ENCODE measurements at places on chromosomes 3 and 15.

DNA sequence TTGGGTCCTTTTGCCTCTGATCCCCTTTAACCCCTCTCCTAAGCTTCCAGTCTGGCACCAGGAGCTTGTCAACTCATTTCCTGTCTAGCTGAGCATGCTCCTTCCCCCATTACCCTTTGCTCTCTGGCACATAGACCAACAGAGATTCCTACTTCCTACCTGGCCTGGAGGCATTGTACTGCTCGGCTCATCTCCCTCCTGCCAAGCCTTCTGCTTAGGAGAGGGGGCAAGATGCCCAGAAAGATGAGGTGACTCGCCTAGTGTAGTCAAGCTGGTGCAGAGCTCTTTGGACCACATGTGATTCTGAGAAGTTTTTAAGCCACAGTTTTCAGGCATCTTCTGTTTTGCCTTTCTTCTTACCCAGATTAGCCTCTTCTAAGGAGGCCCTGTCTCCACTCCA, 95.4 kb downstream of the ZNF621 start:
- DNase-seq: no peak

DNA sequence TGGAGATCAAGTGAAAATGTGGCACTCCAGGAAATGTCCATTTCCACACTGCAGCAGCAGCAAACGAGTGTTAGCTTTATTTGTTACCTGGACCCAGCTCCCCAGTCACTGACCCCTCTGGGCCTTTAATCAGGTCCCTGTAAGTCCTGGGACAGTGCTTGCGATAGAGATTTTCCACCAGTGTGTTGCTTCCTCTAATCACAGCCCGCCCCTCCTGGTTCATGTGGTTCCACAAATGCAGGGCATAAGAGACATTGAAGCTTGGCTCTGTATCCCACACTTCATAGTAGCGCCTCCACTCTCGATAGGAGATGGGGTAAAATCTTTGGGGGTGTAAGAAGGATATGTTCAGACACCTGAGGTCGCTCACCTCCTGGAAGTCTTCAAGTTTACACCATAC, 8.0 kb downstream of the A4GNT start:
- DNase-seq: no peak

GRCh38 chr3:62467966-62468722, 94.8 kb upstream of the FEZF2 start:
- no peak for DNase-seq

DNA sequence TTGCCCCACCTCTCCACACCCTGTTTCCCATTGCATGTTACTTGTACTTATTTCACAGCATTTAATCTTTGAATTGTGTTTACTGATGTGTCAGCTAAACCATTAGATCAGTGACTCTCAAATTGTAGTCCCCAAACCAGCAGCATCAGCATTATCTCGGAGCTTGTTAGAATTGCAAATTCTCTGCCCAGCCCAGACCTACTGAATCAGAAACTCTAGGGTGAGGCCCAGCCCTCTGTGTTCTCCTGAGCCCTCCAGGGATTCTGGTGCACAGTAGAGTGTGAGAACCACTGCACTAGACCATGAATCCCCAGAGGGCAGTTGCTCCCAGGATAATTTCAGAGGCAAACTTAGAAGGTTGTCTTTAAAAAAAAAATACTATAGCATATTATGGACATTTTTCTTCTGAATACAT, 13.0 kb downstream of the PLD1 start:
- DNase-seq: peak; percentile 50

GRCh38 chr3:57451150-57451846, 92.8 kb downstream of the DNAH12 start:
- peak; percentile 3 for DNase-seq

DNA sequence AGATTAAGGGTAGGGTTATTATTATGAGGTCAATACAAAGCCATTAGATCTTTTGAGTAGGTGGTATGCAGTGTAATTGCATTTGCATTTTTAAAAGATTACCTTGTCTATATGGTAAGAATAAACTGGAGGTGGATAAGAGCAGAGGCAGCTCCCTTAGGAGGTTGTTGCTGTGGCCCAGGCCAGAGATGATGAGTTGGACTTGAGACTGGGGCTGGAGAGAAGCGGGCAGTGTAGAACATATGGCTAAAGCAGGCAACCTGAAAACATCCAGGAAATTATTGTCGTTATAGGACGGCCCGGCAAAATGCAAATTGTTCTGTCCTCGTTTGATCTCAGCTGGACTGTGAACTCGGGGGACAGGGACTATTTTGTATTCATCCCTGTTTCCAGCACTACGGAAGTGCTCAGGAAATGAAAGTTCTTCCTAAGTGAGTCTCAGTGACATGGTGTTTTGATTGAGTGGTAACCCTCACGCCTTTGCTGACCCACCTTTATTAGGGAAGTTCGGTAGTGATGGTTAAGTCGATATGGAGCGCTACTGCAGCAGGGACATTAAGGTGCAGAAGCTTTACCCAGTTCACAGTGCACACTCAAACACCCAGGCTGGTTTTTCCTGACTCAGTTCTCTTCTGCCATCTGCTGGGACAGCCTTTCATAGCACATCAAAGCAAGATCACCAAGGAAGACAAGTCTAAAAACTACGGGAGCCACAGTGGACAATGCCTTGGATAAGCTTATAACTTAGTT, 27.2 kb upstream of the VPS33B start:
- DNase-seq: peak; percentile 59

DNA sequence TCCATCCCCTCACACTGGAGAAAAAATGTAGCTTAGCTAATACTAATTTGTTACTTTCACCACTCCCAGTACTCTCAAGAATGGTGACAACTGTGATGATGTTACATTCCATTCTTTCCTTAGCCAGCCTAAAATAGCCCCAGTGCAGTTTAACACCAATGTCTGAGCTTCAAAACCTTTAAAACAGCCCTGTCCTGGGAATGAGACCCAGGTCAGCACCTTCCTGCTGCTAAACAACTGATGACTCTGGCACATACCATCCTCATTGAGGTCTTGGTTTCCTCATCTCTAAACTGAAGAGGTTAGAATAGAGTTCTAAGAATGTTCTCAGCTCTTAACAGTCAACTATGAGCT, 3.8 kb downstream of the SCAMP2 start:
- no peak for DNase-seq

- DNase-seq: no peak
These were observed 4.9 kb downstream of the PRICKLE2 start for GRCh38 chr3:64220161-64220914.

- DNase-seq: no peak
These were observed 269.8 kb upstream of the POU1F1 start for GRCh38 chr3:87546216-87546615.
